GM18507 (cell line): ENCODE measurements at places on chromosomes 4 and X.

DNA sequence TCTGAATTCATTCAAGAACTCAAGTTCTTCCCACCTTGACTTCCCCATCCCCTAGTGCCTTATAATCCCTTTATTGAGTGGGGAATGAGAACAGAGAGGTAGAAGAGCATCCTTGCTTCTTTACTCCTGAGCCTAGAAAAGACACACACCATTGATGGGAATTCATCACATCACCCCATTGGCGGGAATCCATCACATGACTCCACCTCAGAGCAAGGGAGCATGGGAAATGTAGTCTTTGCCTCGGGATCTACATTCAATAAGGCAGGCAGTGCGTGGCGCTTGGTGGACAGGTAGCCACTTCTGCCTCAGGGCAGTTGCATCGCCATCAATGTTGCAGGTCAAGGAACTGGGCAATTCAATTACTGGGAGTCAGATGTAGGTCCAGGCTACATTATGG lies 50.7 kb downstream of the MXRA5 start:
- DNase-seq = no peak

GRCh38 chr4:137029026-137029425 lies 503.3 kb downstream of the PCDH18 start:
- DNase-seq = no peak

GRCh38 chr4:109462802-109463201 lies 29.2 kb downstream of the SEC24B start:
- DNase-seq = no peak

- DNase-seq = no peak
Observed at GRCh38 chr4:171022824-171023230, 790.4 kb upstream of the GALNTL6 start.

DNA sequence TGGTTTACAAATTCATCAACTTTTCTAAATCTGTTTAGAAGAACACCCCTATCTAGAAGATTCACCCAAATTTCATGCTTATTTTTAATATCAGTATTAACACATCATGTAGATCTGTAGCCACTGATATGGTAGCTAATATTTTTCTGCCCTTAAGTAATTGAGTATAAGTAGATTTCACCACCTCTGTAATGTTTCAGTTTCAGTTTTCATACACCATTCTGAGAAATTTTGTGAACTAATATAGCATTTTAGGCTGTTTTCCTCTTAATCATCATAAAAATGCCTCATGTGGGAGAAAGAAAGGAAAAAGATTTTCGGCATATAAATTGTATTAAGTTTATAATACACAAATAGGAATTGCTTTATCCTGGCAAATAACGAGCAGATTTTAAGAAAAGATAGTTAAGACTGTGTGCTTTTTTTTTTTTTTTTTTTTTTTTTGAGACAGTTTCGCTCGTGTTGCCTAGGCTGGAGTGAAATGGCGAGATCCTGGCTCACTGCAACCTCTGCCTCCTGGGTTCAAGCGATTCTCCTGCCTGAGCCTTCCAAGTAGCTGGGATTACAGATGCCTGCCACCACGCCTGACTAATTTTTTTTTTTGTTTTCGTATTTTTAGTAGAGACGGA lies 21.4 kb upstream of the RBPJ start:
- no peak for DNase-seq

- DNase-seq = no peak
Observed at GRCh38 chr4:54585321-54586000, 72.3 kb upstream of the KIT start.

GRCh38 chr4:85028910-85029309 lies 62.4 kb upstream of the WDFY3 start:
- DNase-seq = no peak

GRCh38 chr4:7903791-7904516 lies 35.7 kb downstream of the AFAP1 start:
- no peak for DNase-seq

DNA sequence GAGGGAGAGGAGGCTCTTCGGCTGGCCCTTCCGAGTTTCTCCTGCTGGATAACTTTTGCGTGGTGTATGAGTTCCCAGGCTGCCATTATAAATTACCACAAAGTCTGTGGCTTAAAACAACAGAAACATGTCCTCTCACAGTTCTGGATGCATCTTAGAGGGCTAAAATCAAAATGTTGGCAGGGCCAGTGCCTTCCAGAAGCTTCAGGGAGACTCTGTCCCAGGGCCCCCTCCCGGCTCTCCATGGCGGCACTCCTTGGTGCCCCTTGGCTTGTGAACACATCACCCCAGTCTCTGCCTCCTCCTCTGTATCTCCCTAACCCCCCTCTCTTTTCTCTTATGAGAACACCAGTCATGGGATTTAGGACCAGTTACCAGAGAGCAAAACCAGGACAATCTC lies 23.3 kb upstream of the PPP2R2C start:
- no peak for DNase-seq

DNA sequence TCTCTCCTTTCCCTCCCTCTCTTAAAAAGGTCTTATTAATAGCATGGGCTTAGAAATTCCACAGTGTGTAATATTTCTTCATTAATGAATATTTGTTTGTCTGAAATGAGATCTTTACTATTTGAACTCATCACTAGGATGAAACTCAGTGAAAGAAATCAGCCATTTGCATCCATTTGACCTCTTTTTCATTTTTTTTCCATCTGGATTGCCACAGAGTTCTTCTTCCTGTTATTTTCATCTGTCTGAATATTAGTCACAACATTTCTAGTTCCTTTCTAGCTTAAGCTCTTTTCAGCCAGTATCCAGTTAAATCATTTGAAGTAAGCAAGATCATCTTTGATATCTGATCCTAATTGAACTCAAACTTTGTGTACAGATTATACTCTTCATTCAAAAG lies 69.2 kb upstream of the PLS3 start:
- DNase-seq = no peak

DNA sequence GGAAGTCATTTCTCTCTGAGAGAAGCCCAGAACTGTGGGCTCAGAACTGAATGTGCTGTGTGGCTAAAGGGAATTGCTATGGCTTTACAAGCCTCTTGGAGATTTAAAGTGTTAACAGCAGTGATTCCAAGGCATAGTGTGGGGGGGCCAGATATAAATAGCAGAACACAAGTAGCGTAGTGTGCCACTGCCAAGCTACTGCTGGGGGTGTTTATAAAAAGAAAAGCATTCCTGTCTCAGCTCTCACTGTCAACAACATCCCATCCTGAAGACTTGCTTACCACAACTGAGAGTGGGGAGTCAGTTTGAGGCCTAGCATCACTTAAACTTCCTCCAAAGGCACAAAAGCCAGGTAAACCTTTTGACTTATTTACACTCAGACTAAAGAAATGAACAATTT lies at the start of gene ART3:
ART3 (plus strand) TSS at position 242 of the 400 bp plus-strand sequence. CDS start 1,181 bp downstream, outside the sequence.
- no peak for DNase-seq

GRCh38 chr4:91099666-91100065 lies 972.5 kb downstream of the CCSER1 start:
- DNase-seq = no peak

DNA sequence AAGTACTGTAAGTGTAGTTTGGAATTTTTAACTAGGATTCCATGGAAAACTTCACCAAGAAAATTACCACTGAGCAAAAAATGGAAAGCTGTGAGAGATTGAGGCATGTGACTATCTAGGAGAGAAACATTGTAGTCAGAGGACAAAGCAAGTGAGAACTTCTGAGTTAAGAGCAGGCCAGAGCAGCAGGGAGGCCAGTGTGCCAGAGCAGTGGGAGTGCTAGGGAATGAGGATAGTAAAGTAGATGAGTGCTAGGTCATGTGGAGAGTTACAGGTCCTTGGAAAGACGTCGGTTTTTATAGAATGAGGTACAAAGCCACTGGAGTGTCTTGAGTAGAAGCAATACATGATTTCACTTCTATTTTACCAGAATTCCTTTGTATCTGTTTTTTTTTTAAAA lies 52.7 kb upstream of the FAT4 start:
- DNase-seq = no peak

GRCh38 chrX:9310616-9311015 lies 154.2 kb upstream of the TBL1X start:
- no peak for DNase-seq

DNA sequence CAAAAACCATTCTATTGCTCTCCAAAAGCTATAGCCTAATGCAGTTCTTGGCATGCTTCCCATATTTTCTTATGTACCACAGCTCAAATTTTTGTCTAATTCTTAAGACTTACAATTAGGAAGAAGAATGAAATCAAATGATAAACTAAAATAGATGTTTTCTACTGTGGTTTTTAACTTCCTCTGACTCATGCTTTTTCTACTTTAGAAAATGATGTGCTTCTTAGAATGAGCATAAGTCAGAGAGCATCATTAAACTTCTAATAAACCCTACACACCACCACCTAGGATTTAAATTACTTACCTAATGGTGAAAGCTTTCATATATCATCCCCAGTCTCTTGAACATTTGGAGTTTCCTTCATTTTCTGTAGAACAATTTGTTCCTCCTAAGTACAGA lies 217.0 kb upstream of the NDST3 start:
- no peak for DNase-seq

DNA sequence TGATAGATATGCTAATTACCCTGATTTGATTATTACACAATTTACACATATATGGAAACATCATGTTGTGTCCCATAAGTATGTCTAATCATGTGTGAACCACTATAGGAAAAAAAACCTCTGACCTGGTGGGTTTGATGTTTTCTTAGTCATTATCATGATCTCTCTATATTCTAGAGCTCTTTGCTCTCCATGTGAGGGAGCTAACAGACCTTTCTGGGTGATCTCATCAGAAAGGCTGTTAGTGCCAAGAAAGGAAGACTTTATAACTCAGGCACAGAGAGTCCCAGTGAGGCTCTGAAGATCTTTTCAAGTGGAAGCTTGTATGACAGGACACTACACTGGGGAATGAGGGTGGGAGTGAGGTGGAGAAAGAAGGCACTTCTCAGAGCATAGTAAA lies 527.7 kb upstream of the MAGEB2 start:
- no peak for DNase-seq

GRCh38 chr4:41620594-41621256 lies 82.8 kb downstream of the LIMCH1 start:
- DNase-seq = no peak

- no peak for DNase-seq
Observed at GRCh38 chr4:173520921-173521466, 9.0 kb downstream of the HAND2 start.

GRCh38 chr4:39682138-39682537 lies 15.8 kb upstream of the UBE2K start:
- DNase-seq = no peak

DNA sequence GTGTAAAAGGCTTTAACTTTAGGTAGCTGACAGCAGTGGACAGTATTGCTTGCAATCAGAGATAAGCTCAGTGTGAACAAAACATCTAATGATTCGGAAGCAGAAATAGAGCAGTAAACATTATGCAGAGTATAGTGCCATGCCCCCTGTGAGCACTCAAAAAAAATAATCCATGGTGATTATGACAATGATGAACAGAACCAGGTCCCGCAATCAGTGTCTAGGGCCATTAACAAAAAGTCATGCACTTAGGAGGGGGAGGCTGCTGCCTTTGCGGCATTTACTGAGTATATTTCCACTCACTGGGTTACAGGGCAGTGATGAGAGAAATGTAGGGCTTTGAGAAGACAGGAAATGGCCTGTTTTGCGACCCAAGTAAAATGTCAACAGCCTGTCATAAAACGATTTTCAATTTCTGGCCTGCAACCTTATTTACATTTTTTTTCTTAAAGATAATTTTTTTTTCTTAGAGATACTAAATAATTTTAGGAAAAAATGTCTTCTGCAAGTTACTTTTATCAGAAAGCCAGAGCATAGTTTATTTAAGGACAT lies 27.3 kb upstream of the NEIL3 start:
- DNase-seq = no peak

GRCh38 chrX:72051589-72051988 lies 80.1 kb downstream of the RTL5 start:
- DNase-seq = no peak

GRCh38 chr4:155434904-155435303 lies 58.1 kb upstream of the MAP9 start:
- no peak for DNase-seq

GRCh38 chr4:84419201-84419600 lies 79.9 kb downstream of the NKX6-1 start:
- no peak for DNase-seq

DNA sequence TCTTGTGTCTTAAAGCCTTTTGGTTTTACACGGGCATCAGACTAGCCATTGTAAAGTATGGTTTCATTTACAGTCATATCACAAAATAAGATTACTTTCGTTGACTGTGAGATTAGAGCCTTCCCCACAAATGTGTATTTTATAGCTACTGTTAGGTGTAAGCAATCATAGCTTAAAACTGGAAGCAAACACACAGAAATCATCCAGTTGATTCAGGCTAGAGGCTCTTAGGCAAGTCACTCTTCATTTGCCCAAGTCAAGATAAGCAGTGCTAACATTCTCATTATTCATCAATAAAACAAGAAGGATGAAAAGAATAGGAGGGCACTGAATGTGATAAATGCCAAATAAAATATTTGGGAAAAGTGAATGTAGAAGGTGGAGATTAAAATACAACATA lies 448.7 kb upstream of the FAM241A start:
- no peak for DNase-seq

DNA sequence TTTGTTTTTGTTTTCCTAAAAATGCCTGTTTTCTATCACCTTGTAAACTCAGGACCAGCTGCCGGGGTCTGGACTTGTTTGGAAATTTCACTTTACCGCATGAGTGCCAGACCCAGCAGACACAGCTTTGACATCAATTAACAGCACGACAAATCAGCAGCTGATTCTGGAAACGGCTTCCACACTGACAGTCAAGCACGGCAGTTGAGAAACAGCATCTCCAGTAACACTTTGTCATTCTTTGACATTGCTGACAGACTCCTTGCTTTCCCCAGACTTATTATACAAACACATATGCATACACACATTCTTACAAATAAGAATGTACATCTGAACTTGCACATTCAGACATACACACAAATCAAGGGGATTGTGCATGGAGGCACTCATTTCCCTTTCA lies 1017.6 kb upstream of the HS3ST1 start:
- DNase-seq = no peak

DNA sequence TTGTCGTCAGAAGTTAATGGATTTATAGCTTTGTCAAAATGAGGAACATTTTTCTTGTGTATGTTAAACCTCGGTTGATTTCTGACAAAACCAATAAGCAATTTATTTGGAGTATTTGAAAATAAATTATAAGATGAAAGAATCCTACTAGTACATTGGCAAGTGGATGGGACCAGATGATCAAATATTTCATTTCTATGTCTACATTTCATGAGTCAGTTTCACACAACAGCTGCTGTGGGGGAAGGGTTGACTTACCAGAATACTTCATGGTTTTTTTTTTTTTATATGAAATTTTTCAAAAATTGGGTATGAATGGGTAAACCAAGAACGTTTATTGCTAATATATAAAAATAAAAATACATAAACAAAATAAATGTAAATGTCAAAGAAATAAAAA lies 39.4 kb downstream of the RAPGEF2 start:
- no peak for DNase-seq

DNA sequence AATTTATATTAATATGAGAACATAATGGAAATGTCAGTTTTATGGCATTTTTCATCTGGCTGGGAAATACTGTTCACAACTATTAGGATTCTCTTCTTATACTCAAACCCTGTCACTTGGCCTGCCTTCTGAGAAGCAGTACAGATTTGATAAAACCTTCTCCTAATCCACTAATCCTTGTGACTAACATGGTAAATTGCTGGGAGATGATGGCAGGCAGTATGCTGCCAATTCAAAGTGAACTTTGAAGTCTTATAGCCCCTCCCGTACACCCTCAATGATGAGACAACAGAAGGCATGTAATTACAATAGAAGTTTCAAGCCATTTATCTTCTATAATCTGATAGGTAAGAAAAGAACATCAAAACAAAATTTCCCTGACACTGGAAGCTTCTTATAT lies 36.9 kb downstream of the PAQR3 start:
- no peak for DNase-seq
